ENCODE measurements at places on chromosomes 6 and 20.

DNA sequence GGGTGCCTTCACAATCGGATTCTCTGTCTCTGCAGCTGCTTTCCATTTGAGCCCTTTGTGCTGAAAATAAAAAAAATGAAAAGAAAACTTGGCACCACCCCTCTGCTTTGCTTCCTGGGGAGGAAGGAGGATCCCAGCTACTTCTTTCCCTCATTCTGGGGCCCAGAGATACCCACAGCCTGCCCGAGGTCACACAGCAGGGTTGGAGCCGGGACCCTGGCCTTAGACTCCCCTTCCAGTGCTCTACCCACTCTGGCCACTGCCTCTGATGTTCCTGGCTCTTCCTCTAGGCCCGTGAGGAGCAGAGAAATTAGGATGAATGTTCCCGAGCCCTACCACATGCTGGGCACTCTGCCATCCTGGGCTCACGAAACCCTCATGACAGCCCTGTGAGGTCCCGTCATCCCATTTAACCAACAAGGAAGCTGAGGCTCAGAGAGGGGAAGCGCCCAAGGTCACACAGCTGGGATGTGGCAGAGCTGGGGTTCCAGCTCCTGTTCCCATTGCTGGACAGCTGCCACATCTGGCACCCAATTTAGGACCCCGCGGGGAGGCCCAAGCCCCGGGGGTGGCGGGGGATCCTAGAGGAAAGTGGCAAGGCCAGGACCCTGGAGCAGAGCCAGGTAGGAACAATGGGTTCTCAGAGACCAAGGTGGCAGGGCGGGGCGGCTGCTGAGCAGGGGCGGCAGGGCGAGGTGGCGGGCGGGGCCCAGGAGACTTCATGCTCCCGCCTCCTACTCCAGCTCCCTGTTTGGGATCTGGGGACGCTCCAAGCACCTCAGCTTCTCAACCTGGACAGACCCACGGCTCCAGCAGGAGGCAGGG, 76.6 kb downstream of the CEBPB start:
- DNase-seq = no peak

DNA sequence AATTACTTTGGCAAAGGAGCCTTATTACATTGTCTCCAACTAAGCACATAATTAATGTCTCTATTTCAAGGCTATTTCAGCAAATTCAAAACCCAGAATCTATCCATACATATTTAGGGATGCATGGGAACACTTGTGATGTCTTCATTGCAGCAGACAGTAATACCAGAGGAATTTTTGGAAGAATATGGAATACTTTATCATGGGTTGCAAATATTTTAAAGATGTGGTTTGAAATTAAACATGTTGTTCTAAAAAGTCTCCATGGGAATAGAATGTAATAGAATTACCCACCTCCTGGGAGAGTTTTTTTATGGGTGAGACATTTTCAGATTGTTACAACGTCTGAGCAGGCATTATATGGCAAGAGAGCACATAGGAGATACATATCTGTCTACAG, 170.8 kb downstream of the KCNQ5 start:
- no peak for DNase-seq

DNA sequence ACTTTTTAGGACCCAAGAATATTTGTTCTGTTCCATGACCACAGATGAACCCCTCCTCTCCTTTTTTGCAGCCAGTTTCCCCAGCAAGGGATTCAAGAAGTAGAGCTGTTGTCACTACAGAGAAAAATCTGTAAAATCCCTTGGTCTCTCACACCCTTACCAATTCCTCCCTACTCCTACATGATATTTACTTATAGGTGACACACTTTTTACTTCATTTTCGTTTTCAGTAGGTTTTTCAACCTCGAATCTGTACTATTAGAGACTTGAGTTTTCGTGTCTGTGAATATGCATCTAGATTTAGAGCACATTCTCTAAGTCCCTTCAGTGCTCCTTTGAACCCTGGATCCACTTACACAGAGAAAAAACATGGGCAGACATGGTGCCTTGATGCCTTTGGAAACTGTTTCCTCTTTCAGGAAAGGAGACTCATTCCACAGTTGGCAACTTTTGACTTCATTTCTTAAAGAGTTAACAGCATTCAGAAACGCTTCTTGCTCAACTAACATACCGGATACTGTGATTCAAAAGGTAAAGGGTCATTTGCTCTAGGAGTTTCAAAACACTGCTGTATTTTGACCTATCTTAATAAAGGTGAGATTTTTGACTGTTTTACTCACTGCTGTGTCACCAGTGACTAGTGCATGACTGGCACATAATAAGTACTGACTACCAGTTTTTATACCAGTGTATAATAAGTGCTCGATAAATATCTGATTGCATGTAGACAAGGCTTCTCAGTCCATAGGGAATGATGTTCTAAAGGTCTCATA, 50.6 kb downstream of the LAMA4 start:
- DNase-seq = no peak

DNA sequence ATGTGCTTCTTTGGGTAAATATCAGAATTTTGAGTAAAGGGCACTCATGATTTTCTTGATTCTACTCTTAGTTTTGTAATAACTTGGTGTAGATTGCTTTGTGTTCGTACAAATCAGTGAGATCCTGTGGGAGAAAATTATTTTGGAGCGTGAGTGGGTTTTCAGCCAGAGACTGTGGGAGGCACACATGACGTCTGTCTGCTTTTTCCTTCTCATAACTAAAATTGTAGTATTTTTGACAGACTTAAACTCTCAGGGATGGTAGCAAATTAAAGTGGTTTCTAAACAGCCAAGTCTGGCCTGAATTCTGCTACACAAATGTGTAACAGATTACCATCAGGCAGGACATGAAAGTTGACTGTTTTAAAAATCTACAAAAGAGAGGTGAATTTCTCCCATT, 222.6 kb downstream of the OTOR start:
- DNase-seq = no peak

GRCh38 chr20:13984211-13984610, 6.2 kb downstream of the SEL1L2 start:
- DNase-seq = no peak

GRCh38 chr6:142945049-142945445, at the start of gene HIVEP2:
Gene HIVEP2, minus strand, starts transcription at chr6:142945176. Its CDS starts 170,438 bp downstream, at chr6:142774738.
- peak; percentile 94 for DNase-seq

GRCh38 chr6:54519161-54519560, 210.9 kb downstream of the TINAG start:
- DNase-seq = no peak

DNA sequence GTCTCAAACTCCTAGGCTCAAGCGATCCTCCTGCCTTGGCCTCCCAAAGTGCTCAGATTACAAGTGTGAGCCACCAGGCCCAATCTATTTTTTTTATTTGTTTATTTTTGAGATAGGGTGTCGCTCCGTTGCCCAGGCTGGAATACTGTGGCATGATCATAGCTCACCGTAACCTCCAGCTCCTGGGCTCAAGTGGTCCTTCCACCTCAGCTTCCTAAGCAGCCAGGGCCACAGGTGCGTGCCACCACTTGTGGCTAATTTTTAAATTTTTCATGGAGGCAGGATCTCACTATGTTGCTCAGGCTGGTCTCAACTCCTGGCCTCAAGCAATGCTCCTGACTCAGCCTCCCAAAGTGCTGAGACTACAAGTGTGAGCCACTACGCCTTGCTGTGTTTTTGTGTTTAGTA, 9.8 kb downstream of the KIF3B start:
- no peak for DNase-seq

- DNase-seq = no peak
Measured at GRCh38 chr6:133743621-133744020, 145.3 kb upstream of the TCF21 start.

DNA sequence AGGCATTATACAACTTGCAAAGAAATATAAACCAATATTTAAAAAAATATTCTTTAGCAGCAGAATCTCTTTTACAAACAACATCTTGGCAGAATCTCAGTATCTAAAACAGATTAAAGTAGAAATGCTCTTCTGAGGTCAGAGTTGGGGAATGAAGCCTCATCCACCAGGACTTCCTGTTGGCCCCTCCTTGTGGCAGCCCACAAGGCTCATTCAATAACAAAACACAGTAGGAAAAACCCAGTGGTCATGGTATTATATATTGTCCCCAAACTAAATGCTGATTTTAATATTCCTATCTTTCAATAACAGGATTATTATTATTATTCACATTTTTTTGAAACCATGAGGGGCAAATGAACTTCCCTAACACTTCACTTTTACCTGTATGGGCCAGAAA, 368.6 kb downstream of the BTBD9 start:
- DNase-seq = no peak

DNA sequence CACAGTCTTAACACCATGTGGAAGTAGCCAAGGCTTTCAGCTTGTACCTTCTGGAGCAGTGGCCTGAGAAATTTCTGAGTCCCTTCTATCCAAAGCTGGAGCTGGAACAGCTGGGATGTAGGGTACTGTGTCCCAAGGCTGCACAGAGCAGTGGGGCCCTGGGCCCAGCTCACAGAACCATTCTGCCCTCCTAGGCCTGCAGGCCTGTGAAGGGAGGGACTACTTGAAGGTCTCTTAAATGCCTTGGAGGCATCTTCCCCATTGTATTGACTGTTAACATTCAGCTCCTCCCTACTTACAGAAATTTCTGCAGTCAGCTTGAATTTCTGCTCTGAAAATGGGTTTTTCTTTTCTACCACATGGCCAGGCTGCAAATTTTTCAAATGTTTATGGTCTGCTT, 156.5 kb upstream of the MANEA start:
- no peak for DNase-seq

DNA sequence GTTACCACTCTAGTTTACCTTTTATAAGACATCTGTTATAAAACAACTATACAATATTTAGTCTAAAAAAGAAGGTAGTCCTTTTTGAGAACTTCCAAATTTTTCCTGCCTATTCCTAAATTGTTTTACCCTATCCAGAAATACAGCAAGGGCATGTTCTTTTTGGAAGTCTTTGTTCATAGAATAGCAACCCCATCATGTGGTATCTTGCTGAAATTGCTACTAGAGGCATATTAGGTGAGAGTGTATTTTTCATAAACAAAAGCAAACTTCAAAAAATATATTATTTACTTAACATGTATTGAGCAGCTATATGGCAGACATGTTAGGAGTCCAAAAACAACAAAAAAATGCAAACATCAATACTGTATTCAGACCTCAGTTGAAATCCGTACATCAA, 371.8 kb upstream of the NRSN1 start:
- DNase-seq = no peak

- DNase-seq = no peak
Measured at GRCh38 chr6:147158881-147159280, 45.3 kb upstream of the STXBP5 start.

- no peak for DNase-seq
Measured at GRCh38 chr6:107942142-107942541, 15.9 kb downstream of the SEC63 start.
